EL (cell line): ENCODE measurements at places on chromosomes 7 and 10.
A peak's percentile ranks its signal among the peaks of the same experiment; 100 is the strongest.

DNA sequence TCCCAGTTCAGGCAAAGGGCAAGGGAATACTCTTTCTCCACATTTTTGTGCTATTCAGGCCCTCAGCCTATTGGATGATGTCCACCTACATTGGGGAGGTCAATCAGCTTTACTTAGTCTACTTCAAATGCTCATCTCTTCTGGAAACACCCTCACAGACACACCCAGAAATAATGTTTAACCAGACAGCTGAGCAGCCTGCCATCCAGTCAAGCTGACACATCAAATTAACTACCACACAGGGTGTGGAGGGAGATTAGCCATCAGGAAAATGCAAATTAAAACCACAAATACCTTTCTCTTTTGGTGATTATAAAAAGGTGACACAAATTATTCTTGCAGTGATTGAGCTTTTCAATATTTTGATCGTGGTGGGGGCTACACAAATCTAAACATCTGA is 74.7 kb upstream of the FZD8 start:
- DNase-seq: no peak

GRCh38 chr10:25561758-25562157 is 372.3 kb upstream of the MYO3A start:
- DNase-seq: no peak

DNA sequence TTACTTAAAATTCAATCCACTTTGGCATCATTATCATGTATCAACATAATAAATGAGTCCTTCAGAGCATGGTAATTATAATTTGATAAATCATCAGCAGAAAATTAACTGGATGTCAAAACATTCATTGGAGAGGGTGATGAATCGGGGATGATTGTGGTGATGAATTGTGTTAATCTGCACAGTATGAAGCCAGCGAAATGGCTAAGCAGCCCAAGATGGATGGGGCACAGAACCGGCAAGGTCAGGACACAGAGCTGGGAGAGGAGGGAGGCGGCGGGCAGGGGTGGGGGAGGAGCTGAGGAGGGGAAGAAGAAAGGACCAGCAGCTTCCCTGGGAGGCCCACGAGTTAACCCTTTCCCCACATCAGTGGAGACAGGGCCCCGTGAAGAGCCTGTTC is 536.1 kb downstream of the LRMDA start:
- DNase-seq: no peak

DNA sequence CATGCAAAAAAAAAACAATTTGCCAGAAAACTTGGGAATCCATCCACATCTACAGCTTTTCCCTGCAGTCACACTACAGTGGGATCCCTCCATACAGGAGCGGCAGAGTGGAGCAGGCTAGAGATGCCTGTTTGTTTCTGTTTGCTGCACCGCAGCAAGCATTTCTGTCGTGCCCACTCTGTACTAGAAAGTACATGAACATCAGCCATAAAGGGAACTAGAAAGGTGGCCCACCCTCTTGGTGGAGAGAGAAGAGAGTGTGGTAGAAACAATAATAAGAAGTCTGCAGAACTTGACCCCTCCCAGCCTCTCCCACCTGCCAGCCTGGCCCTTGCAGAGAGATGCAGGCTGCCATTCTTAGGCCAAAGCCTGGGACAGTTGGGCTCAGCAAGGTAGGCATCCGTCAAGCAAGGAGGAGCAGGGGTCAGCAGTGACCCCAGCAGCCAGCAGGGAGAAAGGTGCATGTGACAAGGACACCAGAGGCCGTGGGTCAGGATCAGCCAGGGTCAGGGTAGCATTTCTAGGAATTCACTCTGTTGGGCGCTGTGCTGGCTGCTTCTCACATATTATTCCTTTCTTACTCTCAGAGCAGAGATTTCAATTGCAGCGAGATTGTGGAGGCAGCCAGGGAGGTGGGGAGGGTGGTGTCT is 171.8 kb downstream of the EGFR start:
- no peak for DNase-seq

- no peak for DNase-seq
These were observed 102.9 kb upstream of the CCDC6 start for GRCh38 chr10:60009276-60009675.

- no peak for DNase-seq
These were observed 38.4 kb downstream of the BAMBI start for GRCh38 chr10:28715757-28716156.

DNA sequence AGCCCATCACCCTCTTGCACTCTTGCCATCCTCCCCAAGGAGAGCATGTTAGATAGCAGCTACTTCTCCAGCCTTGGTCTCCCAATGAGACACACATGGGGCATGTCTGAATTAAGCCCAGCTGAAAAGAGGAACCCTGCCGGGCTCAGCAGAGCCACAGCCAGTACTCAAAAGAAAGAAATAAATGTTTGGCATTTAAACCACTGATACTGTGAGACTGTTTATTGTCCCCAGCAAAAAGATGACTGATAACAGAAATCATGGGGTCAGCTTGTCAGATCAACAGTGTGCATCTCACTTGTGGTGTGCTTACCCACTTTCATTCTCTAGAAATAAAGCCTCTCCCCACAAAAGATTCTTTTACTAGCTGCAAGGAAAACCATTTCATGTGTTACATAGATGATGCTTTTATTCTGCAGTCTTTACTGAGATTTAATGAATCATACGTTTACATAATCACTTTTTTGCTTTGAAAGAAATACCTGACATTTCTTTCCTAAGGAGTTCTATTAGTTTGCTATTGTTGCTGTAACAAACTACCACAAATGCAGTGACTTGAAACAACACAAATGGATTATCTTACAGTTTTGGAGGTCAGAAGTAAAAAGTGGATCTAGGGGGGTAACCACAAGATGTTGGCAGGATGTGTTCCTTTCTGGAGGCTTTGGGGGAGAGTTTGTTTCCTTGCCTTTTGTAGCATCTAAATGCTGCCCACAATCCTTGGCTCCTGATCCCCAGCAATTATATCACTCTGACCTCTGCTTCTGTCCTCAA is 20.9 kb downstream of the ANKRD7 start:
- DNase-seq: no peak

- DNase-seq: peak; percentile 84
These were observed 997 bp upstream of the LDB1 start for GRCh38 chr10:102120991-102121738.
